Pons (tissue), 1 donor: ENCODE measurements at places on chromosomes 1 and 21.

GRCh38 chr1:27301582-27302199, 20.3 kb upstream of the TMEM222 start:
- DNase-seq: no peak

DNA sequence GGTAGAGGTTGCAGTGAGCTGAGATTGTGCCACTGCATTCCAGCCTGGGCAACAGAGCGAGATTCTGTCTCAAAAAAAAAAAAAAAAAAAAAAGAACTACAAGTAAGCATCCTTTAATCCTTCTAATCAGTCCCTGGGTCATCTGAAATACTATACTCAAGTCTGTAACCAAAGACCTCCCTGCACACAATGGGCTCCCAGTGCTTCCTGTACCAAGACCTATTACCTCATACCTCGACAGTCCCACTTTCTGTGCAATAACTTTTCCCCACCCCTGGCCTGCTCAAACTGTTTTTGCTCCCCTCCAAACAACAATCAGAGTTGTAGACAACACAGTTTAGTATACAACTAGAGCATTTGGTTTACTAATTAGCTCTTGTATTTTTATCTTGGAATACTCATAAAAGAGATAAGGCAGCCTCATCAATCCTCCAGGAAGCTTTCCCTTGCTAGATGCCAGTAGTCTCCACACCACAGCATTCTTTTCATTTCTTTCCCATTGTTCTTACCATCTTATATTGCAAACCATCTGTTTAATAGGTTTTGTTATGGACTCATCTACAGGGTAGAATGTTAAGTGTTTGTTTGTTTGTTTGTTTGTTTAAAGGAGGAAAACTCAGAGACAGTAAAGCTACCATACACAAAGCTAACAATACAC, 19.2 kb upstream of the RLF start:
- DNase-seq: no peak

GRCh38 chr1:156493154-156493631, 7.4 kb downstream of the MEF2D start:
- DNase-seq: no peak

- no peak for DNase-seq
These were observed 155.5 kb downstream of the C1orf21 start for GRCh38 chr1:184542291-184542690.

DNA sequence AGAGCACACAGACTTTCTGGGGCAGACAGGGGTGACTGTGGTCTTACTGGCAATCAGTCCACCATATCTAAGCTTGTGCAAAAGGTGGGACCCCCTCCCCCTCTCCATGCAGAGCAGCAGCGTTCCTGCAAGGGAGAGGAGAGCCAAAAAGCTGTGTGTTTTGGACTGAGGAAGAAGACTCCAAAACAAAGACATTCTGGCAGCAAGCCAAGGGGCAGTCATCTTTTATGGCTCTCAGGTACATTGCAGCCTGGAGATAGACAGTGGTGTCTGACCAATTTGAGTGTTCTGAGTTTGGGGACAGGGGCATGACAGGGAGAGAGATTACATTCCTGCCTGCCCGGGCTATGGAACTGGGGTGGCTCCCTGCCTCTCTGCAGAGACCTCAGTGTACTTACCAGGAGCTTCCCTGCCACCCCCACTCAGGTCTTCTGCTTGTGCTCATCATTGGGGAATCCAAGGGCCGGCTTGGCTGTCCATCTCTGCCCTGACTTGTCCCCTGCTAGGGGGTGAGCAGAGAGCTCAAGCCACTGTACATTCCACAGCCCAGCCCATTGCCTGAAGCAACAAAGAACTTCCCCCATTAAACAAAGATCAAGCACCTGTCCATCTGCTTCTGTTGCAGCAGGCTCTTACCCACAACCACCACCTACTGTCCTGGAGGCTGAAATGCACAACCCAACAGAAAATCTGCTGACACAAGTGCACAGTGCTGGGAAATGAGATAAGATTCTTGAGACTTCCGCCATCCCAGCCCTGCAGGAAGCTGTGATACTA, 131.1 kb downstream of the EVI5 start:
- DNase-seq: no peak

DNA sequence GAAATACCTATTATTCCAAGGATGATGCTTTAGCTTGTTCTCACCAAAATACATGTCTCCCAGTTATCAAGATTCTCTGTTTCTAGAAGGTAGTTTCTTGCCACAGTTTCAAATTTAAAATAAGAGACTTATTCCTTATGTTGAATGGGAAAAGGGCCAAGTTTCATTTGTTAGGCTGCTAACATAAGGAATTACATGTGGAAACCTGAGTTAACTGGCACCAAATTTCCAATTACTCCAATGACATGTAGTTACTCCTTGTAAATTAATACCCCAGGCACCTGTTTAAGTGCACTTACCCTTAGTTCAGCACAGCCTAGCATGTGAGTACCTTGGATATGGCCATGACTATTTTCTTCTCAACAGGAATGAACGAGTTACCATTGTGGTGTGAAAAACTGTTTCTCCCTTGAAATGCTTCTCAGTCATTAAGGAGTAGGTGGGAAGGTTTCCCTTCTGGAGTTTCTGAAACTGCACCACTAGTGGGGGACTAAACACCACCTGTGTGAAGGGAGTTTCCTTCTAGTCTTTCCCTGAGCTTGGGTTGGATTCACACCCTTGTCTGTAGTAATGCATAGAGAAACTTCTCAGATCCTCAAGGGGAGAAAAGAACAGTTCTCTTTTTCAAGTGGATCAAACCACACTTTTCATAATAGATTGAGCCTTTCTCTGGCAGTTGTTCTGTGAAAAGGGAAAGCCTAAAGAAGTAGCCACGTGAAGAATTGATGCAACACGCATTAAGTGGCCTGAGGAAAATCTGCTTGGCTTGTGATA, 32.3 kb upstream of the LRRC8C start:
- no peak for DNase-seq

DNA sequence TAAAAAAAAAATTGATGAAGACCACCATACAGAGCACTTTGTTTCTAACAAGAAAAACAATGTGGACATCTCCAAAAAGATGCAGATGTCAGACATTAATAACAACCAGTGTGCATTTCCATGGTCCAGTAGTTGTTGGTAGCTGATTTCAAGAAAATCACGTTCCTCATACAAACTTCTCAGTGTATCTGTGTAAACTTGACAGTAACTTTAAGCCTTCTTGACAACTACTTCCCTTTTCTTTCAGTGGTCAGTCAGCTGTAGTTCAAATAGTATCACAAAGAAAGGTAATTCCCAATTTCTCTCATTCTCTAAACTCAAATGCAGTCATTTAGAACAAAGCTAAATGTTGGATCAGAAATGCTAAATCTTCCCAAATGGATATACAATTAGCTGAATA, 879.9 kb downstream of the AMY1C start:
- no peak for DNase-seq

DNA sequence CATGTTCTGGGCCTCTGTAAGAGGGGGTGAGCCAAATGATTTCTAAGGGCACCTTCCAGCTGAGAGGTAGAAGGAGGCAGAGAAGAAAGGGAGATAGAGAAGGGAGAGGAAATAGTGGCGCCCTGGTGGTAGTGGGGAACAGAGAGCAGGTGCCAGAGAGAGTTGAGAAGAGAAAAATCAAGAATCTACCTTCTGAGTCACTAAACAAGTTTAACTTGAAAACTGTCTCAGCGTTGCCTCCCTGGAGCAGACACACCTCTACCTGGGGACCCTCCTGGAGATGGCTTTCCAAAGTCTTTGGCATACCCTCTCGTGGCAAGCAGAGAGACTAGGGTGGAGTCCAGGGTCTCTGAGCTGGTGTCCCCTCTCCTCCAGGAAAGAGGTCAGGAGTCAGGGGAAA, 1.1 kb upstream of the SLC45A3 start:
- DNase-seq: no peak

DNA sequence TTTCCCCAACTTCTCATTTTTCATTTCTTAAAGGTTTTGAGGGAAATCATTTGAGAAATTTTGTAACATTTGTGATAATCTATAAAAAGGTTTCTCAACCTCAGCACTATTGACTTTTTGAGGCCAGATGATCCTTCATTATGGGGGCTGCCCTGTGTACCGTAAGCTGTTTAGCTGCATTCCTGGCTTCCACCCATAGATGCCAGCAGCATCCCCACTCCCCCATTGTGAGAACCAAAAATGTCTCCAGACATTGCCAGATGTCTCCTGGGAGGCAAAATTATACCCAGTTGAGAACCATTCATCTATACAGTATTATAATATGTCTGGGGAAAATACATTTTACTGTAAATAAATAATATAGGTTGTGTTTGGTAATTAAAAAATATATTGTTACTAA, 146.0 kb downstream of the PBX1 start:
- DNase-seq: no peak

- no peak for DNase-seq
These were observed 3.5 kb downstream of the WLS start for GRCh38 chr1:68228851-68229250.

DNA sequence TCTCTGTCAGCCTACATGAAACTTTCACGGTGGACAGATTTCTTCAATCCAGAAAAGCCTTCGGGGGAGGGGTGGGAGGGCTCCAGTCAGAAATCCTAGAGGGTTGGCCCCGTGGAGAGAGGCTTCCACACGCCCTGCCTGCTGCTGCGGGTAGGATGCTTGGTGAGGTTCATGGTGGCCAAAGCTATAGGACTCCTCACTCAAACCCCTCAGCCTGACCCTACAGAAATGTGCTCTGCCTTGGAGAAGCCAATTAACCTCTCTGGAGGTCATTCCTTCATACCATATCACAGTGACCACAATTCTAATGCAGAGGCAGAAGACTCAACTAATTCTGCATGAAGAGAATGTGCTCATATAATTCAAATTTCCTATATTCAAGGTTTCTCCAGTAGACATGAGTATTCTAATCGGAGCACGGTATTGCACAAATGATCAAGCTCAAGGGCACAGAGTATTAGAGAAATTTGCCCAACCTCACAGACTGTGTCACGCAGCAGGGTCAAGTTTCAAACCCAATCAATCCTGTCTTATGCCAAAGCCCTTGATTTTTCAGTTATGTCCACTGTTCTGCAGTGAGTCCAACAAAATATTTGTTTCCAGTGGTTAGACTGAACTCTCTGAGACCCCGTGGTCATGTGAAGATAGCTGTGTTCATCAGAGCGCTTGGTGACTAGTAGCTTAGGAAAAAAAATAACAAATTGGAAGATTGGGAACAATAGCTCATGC, 104.8 kb downstream of the TOMM20 start:
- no peak for DNase-seq

- no peak for DNase-seq
These were observed 300.6 kb downstream of the TM2D1 start for GRCh38 chr1:61424382-61424781.

DNA sequence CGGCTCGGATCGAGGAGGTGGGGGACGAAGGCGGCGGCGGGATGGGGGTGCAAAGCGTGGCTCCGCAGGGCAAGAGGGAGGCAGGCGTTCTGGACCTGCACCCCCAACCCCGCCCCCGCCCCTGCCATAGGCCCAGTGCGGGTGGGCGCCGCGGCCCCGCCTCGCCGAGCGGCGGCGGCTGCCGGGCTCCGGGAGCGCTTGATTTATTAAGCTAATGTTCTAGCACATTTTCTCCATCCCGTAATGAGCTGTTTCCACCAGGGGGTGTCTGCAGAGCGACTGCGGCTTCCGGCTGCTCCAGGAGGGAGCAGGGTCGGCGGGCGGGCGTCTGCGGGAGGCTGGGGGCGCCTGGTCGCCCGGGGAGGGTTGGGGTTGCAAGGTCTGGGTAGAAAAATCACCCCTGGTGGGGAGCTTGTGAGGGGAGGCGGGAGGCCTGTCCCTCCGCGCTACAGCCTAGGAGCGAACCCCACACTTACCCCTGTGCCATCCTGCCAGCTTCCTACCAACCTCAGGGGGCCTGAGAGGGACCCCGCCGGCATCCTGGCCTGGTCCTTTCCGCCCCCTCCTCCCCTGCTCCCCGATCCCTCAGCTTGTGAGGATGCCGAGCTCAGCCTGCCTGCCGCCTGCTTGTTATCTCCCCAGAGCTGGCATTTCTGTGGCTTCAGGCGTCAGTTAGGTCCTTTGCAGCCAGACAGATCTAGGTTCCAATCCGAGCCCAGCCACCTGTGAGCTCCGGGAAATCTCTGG, 48.5 kb upstream of the ACOT11 start:
- no peak for DNase-seq

- DNase-seq: no peak
These were observed 160.2 kb downstream of the PSMG1 start for GRCh38 chr21:39022863-39023693.

GRCh38 chr1:5664906-5665875, 327.0 kb downstream of the NPHP4 start:
- no peak for DNase-seq

GRCh38 chr1:53589043-53589887, 130.1 kb downstream of the DMRTB1 start:
- no peak for DNase-seq

DNA sequence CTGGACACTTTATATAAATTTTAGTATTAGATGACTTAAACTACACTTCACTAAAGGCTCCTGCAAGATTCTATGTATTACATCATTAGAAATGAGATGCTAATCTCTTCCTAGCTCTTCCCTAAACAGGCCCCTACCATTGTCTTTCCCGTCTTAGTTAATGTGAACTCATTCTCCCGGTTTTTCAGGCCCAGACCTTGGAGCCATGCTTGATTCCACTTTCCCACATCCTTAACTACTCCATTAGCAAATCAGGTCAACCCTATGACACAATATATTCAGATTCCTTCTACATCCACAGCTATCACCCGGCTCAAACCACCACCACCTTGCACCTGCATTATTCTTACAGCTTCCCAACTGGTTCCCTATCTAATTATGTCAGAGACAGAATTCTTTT, 73.3 kb downstream of the NVL start:
- DNase-seq: no peak

GRCh38 chr1:189036628-189037027, 1441.0 kb downstream of the BRINP3 start:
- no peak for DNase-seq

DNA sequence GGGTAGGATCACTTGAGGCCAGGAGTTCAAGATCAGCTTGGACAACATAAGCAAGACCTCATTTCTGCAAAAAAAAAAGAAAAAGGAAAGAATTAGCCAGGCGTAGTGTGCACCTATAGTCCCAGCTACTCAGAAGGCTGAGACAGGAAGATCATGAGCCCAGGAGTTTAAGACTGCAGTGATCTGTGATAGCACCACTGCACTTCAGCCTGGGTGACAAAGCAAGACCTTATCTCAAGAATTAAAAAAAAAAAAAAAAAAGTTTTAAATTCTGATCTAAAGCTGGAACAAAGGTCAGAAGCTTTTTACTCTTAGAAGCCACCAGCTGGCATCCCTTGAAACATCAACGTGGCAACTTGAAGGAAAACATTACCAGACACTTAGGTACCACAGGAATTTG, 45.3 kb downstream of the HENMT1 start:
- no peak for DNase-seq
